Smooth muscle cell of bladder (primary cell): ENCODE measurements at places on chromosomes 2 and 18. TPM values are rescaled to one million over a fixed set of nuclear protein-coding genes. Genes with fewer than 3 reads are reported as not detected.

Gene ANKAR
- 6.5 and 6.8 TPM in 2 replicates for total RNA-seq

Gene INHBB
- under 0.01 and 0.09 TPM in 2 replicates for total RNA-seq

Gene ANKRD36
- total RNA-seq = 18.8 and 19.5 TPM in 2 replicates

Gene HTRA2
- 33.4 and 44.8 TPM in 2 replicates for total RNA-seq

Gene ALK
- total RNA-seq = under 0.01 TPM in 2 replicates

Gene C2orf66
- total RNA-seq = not detected in 2 replicates

Gene NDC80
- total RNA-seq = 2.7 and 2.8 TPM in 2 replicates

Gene SERPINB10
- total RNA-seq = not detected in 2 replicates

Gene ALPP
- not detected in 2 replicates for total RNA-seq

Gene RAX
- total RNA-seq = not detected in 2 replicates

Gene AGPS
- 38.3 and 57.5 TPM in 2 replicates for total RNA-seq

Gene ERFE
- 1.7 and 7.3 TPM in 2 replicates for total RNA-seq

Gene KCNF1
- 0.14 TPM in 1 of 2 replicates, not detected in the other for total RNA-seq

Gene THADA
- 26.3 and 34.8 TPM in 2 replicates for total RNA-seq
